ENCODE measurements at places on chromosomes 16 and 17.

GRCh38 chr17:42233156-42233555 lies 38.9 kb upstream of the GHDC start:
- DNase-seq: no peak

DNA sequence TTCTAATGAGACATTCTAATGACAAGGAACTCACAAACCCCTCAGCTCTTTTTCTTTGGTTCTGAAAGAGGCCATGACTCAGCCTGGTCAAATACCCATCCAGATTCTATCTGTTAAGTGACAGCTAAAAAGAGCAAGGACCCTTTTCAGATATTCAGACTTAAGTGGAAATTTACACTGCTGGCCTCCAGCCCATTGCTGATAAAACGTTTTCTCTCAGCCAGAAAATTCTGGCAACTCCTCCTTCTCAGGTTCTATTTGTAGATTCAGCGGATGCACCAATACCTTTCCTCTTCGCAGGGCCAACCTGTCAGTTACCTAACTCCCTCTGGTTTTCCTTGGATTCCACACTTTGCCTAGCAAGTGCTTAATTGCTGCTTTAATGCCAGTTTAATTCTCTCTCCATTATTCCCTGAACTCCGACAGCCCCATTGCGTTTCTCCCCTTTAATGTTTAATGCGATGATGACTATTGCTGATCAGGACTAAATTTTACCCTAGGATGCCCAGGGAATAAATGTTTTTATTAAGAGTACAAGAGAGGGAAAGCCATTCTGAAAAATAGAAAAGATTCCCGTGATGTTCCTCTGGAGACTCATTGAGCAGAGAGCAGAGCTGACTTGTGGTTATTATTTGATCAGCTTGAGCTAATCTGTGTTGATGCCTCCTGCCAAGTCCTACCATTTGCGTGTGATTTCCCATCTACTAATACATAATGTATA lies 35.9 kb upstream of the TOM1L1 start:
- DNase-seq: no peak

DNA sequence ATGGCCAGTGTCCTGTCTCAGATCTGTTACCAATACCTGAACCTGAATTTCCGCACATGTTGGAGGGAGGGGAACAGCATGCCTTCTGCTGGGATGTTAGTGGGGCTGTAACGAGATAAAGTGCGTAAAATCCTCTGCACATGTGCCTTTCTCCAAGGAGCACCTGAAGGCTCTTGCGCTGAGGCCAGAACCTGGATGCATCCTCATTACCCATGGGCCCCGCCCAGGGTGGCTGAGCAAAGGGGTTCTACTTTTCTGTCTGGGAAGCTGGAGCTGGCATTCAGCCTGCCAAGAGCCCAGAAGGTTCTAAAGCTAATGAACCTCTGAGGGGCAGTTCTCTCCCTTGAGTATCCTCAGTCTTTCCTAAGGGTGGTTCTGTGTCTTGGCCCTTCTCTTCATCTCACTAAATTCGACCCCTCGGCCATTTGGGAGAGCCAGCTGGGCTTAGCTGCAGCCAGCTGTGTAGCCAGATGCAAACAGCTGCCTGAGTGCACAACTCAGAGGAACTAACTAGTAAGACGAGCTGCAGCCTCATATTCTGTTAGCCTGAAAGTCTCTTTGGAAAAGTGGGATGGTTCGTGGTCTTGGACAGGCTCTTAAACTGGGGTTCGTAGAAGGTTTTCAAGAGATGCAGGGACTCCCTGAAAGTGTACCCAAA lies 2.5 kb downstream of the ITGA3 start:
- DNase-seq: no peak

DNA sequence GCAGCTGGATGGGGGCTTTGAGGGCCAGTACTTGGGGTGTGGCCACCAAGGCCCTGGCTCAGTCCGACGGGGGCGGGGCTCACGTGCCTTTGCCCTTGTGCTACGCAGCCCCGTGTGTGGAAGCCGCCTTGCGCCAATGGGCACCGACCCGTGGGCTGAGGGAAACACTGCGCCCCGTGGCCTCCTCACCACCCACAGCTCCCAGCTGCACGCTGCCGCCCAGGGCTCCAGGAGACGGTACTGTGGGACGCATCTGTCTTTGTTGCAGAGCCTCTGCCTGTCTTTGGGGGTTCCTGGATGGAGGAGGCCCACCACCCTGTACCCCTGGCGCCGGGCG lies 7.6 kb downstream of the CDH15 start:
- DNase-seq: no peak

DNA sequence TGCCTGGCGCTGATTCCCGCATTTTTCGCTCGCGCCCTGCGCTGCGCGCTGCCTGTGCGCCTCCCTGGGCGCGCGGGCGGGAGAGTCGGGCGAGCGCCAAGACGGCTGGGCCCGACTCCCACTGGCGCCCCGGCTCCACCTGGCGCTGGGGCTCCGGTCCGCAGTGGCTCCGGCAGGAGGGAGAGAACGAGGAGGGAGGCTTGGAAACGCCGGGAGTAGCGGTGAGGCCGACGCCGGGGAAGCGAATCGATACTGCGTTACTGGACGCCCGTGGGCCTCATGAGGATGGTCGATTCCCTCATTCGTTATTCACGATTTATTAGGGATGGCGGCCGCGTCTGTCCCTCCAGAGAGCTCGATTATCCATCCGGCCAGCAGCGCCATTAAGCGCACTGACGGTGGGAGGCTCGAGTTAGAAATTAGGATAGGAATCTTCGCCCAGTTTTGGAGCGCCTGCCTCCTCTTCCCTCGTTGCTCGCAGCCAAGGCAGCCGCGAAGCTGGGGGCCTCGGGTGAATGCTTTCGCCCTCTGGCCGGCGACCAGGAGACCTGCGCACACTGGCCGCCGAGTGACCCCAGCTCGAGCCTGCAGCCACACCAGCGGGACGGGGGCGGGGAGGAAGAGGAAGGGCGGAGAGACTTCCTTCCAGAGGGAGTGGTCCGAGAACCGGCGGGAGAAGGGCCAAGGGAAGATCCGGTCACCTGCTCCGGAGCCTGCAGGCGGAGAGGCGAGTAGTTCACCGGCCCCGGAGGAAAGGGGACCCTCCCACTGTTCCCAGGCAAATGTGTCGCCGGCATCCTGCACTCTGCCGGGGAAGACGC lies 1.3 kb upstream of the PCGF2 start:
- peak; percentile 51 for DNase-seq

GRCh38 chr16:8716592-8716991 lies 42.2 kb downstream of the ABAT start:
- DNase-seq: no peak

DNA sequence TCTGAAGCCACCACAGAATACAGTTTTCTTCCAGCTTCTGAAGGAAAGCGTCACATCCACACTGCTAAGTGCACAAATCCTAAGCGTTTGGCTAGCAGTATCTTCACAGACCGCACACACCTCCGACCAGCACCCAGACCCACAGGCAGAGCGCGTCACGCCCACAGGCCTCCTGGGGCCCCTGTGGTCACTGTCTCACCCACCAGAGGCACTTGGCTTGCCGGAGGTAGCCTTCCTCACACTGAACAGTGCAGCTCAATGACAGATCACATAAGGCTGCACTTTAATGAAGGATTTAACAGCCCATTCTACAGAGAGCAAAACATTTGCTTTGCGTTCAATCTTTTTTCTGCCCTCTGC lies 21.2 kb downstream of the SPHK1 start:
- no peak for DNase-seq

- no peak for DNase-seq
Observed at GRCh38 chr17:75676461-75676860, 9.3 kb downstream of the SAP30BP start.

- DNase-seq: no peak
Observed at GRCh38 chr16:19164285-19164684, 3.8 kb upstream of the SYT17 start.

GRCh38 chr16:71883168-71883848 lies 674 bp downstream of the ZNF821 start:
- no peak for DNase-seq

Data from kidney glomerular epithelial cell (primary cell).